Ovary (tissue), 10 donors: ENCODE measurements at places on chromosomes 2 and 18. TPM values are rescaled to one million over a fixed set of nuclear protein-coding genes. Genes with fewer than 3 reads are reported as not detected.

Gene SATB2
- 0.92 TPM for polyA plus RNA-seq

Gene ACKR3
- 22.2 TPM for polyA plus RNA-seq

Gene SCRN3
- polyA plus RNA-seq = 9.7 TPM

Gene NPHP1
- 8.2 TPM for polyA plus RNA-seq

Gene GPR39
- 0.08 TPM for polyA plus RNA-seq

Gene CCBE1
- polyA plus RNA-seq = 44.9 TPM

Gene NCKAP1
- polyA plus RNA-seq = 59.9 TPM

Gene CRYGC
- not detected for polyA plus RNA-seq

Gene HDAC4
- 7.0 TPM for polyA plus RNA-seq

Gene RNF125
- polyA plus RNA-seq = 1.7 TPM

Gene ABCG5
- not detected for polyA plus RNA-seq

Gene NAT8
- polyA plus RNA-seq = 0.48 TPM

Gene LYG1
- polyA plus RNA-seq = 0.58 TPM

Gene POMC
- 5.0 TPM for polyA plus RNA-seq

Gene ADGRF3
- polyA plus RNA-seq = 0.06 TPM

Gene CTNNA2
- 0.39 TPM for polyA plus RNA-seq

Gene CENPA
- polyA plus RNA-seq = 0.21 TPM

Gene MALT1
- polyA plus RNA-seq = 14.3 TPM

Gene TCF4
- 36.5 TPM for polyA plus RNA-seq

Gene GAREM1
- 10.3 TPM for polyA plus RNA-seq

Gene THUMPD2
- 10.5 TPM for polyA plus RNA-seq

Gene SERPINB4
- 0.10 TPM for polyA plus RNA-seq

Gene DSG1
- polyA plus RNA-seq = not detected

Gene MC4R
- not detected for polyA plus RNA-seq

Gene HRH4
- 0.08 TPM for polyA plus RNA-seq

Gene SPATA3
- not detected for polyA plus RNA-seq

Gene LRRTM1
- 0.25 TPM for polyA plus RNA-seq

Gene USP34
- polyA plus RNA-seq = 57.4 TPM

Gene RAD51AP2
- polyA plus RNA-seq = 0.05 TPM

Gene UPP2
- 0.08 TPM for polyA plus RNA-seq

Gene CYTIP
- polyA plus RNA-seq = 0.73 TPM

Gene TRIB2
- 60.4 TPM for polyA plus RNA-seq

Gene MYCN
- polyA plus RNA-seq = 3.8 TPM

Gene DIPK1C
- polyA plus RNA-seq = 0.04 TPM

Gene WNT6
- polyA plus RNA-seq = 2.9 TPM

Gene MYO3B
- polyA plus RNA-seq = not detected

Gene ABCA12
- polyA plus RNA-seq = 0.05 TPM

Gene GREB1L
- polyA plus RNA-seq = 7.8 TPM

Gene CCDC141
- polyA plus RNA-seq = 0.47 TPM

Gene MAP3K19
- 0.02 TPM for polyA plus RNA-seq

Gene PPP4R1
- 62.7 TPM for polyA plus RNA-seq

Gene CPO
- polyA plus RNA-seq = 31.8 TPM

Gene AAMP
- polyA plus RNA-seq = 144 TPM

Gene CASP10
- 7.8 TPM for polyA plus RNA-seq

Gene WDR35
- polyA plus RNA-seq = 10.0 TPM

Gene SPR
- polyA plus RNA-seq = 26.1 TPM

Gene CNDP1
- 0.02 TPM for polyA plus RNA-seq

Gene KCNG2
- polyA plus RNA-seq = 0.10 TPM

Gene ZNF396
- 1.5 TPM for polyA plus RNA-seq

Gene DTNA
- polyA plus RNA-seq = 30.4 TPM
